ENCODE measurements at places on chromosomes 6 and 20.

DNA sequence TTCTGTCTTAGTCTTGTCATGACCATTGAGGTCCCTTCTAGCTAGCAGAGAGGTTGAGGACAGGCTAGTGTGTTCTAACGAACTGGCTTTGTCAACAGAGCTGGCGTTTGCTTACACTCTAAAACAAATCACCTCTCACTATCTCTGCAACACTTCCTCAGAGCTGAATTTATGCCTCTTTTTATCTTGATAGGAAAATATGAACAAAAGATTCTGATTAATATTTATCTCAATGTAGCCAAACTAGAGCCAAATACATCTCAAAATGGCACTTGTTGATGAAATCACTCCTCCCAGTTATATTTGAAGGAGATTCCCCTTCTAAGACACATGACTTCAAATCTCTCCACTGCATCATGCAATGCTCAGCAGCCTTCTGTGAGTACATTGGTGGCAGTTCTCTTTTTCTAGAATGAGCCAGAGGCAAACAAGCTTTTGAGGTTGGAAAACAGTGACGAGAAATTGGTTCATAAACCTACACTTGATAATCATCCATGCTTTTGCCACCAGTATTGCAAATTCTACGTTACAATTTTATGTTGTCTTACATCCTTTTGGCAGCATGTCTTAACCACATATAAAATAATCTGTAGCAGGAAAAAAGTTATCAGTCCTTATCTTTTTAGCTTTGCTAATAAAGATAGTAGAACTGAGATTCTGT lies 615.7 kb upstream of the CITED2 start:
- no peak for DNase-seq

GRCh38 chr6:44237813-44238433 lies 9.0 kb upstream of the HSP90AB1 start:
- DNase-seq: peak; percentile 80

DNA sequence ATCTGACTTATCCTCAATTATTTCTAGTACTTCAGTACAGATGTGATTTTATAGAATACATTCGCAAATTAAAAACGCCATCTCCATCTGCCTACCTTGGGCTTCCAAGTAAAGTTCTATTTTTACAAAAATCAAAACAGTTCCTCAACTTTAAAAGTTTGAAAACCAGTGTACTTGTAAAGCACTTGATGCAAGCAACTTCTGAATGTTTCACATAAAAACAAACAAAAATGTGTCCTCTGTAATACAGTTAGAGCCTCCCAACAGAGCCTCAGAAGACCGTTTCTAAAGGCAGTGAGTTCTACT lies 384 bp upstream of the MANEA start:
- DNase-seq: no peak

- no peak for DNase-seq
Observed at GRCh38 chr6:24838081-24838480, 39.4 kb upstream of the ARMH2 start.

DNA sequence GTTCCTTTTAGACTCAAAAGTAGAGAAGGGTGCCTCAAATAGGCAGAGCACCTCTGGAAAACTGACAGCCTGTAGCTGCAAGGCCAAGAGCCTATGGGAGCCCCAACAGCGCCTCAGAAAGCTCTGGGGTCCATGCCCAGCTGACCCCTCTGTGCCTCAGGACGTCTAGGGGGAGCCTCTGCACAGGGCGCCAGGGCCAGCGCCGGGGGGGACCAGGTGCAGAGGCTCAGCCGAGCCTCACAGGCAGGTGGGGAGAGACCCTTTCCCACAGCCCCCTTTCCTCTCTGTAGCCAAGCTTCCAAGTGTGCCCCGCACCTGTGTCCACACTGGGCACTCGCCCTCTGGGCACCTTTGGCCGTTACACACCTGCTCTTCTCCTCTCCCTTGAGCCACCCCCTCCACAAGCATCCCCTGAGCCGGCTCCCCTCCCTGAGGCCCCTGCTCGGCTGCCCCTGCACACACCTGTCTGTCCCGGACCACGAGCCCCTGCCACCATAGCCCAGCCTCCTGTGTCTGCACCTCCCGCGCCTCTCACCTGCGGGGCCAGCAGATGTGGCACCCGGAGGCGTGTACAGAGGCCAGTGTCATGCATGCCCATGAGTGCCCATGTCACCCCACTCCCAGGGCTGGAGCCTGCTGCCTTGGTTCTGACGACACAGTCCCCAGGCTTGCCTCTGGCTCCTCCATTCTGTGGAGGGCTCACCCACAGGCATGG lies 53.2 kb downstream of the GINS1 start:
- DNase-seq: no peak

GRCh38 chr20:44253528-44253927 lies 6.4 kb downstream of the GDAP1L1 start:
- no peak for DNase-seq

- no peak for DNase-seq
Observed at GRCh38 chr6:21245488-21245887, 348.1 kb upstream of the SOX4 start.

DNA sequence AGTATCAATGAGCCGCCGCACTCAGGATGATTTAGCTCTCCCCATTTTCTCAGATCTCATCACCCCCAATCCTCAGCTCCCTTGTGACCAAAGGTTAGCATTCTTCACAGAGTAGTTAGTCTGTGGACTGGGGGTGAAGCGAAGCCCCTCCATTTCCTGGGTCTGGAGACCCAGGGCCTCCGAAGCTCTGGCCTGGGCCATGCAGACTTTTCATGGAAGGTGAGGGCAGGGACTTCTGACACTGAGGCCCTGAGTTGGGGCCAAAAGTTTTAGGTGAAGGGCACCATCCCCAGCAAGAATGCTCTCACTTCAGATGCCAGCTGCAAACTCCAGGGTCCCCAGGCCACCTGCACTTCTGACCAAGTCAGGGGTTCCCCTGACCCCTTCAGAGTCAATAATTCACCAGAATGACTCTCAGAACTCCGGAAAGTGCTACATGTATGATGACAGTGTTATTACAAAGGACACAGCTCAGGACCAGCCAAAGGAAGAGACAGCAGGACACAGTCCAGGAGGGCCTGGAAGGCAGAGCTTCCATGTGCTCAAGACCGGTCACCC lies 65.7 kb upstream of the DUSP22 start:
- no peak for DNase-seq

DNA sequence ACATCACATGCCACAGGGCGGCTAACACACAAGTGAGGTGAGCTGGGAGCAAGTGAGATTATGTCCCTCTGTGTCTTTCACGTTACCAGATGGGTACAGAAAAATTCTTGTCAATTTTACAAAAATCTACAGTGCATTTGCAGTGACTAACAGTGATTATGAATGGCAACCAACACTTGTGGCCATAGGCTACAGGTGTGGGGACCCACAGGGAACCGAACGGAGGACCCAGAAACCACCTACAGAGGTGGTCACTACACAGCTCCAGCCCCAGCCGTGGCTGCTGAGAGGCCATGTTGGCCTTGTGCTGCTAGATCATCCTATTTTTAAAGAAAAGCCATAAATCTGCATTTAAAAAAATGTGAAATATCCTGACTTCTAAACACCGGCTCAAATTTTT lies 50.2 kb downstream of the FYN start:
- DNase-seq: no peak

Data from C1 segment of cervical spinal cord (tissue), 14 donors.